ENCODE measurements at places on chromosomes 2 and 18.

GRCh38 chr2:119441376-119442225 lies 9.9 kb downstream of the TMEM37 start:
- no peak for DNase-seq

GRCh38 chr18:10365021-10365500 lies 89.4 kb upstream of the APCDD1 start:
- no peak for DNase-seq

GRCh38 chr2:114009205-114009944 lies 119.5 kb downstream of the ACTR3 start:
- no peak for DNase-seq

DNA sequence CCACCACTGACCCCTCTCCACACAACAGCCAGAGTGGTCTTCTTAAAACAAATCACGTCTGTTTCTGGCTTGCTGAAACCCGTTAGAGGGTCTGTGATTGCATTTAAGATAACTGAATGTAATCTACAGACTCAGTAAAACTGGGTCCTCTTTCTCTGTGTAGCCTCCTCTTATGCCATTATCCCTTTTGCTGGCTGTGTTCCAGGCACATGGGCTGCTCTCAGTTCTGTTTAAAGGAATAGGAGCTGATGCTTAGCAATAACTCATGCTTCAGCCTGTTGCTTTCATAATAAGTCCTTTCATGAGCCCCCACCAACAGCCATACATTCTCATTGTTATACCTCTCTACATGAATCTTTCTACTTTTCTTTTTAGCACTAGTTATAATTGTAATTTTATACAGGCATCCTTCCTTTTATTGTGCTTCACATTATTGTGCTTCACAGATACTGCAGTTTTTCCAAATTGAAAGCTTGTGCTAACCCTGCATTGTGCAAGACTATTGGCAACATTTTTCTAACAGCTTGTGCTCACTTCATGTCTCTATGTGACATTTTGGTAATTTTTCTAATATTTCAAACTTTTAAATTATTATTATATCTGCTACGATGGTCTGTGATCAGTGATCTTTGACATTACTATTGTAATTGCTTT lies 782.6 kb downstream of the MBD2 start:
- no peak for DNase-seq

GRCh38 chr2:165840333-165840958 lies 46.4 kb upstream of the GALNT3 start:
- DNase-seq, result no peak
